Gastrocnemius medialis (tissue), 4 donors: ENCODE measurements at places on chromosomes 13 and 19. TPM values are rescaled to one million over a fixed set of nuclear protein-coding genes. Genes with fewer than 3 reads are reported as not detected.

Gene SCN1B
- 345 TPM for total RNA-seq

DNA sequence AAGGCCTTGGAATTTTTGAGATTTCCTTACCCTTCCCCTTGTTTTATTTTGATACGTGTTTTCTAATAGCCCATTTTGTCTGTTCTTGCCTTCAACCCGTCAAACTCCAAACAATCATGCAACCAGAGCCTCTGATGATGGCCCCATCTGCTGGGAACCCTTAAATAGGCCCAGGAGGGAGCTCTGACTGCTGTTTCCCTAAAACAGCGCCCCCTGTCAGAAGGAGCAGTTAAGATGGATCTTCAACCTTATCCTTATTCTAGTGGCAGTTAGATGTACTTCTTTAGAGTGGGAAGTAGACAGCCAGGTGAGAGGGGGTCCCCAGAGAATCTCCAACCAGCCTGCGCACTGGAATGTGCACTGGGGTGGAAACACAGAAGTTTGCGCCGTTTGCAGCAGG, 1031.0 kb upstream of the PCDH9 start:
- no peak overlapping the region for H3K27ac ChIP-seq
- DNase-seq = no peak
- H3K36me3 ChIP-seq = no peaks in the 10 kb centered on the region
- H3K27me3 ChIP-seq = no peaks in the 10 kb centered on the region
- no peaks in the 10 kb centered on the region for H3K4me1 ChIP-seq
- H3K4me3 ChIP-seq = no peak overlapping the region

- H3K36me3 ChIP-seq = no peaks in the 10 kb centered on the region
- peak overlapping the region; percentile 4 for H3K27ac ChIP-seq
- H3K4me3 ChIP-seq = peak overlapping the region; percentile 19
- H3K27me3 ChIP-seq = no peaks in the 10 kb centered on the region
- peak; percentile 64 for DNase-seq
Measured at GRCh38 chr13:40069173-40070044, 413.9 kb downstream of the COG6 start.

DNA sequence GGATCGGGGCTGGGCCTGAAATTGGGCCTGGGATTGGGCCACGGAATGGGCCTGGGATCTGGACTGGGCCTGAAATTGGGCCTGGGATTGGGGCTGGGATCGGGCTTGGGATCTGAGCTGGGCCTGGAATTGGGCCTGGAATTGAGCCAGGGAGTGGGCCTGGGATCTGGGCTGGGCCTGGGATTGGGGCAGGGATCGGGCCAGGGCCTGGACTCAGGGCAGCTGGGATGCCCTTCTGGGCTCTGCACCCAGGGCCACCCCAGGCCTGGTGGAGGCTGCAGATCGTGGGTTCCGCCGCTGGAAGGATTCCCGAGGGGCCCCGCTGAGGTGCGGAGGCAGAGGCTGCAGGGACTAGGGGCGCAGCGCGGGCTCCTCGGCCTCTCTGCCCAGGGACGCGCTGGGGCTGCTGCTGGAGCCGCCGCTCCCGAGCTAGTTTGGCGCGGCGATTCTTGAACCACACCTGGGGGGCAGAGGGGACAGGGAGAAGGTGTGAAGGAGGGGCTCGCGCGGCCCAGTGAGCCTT, 1.8 kb downstream of the TPRX1 start:
- H3K27ac ChIP-seq = no peak overlapping the region
- DNase-seq = no peak
- H3K36me3 ChIP-seq = no peaks in the 10 kb centered on the region
- no peaks in the 10 kb centered on the region for H3K4me1 ChIP-seq
- no peaks in the 10 kb centered on the region for H3K27me3 ChIP-seq
- H3K4me3 ChIP-seq = no peak overlapping the region

DNA sequence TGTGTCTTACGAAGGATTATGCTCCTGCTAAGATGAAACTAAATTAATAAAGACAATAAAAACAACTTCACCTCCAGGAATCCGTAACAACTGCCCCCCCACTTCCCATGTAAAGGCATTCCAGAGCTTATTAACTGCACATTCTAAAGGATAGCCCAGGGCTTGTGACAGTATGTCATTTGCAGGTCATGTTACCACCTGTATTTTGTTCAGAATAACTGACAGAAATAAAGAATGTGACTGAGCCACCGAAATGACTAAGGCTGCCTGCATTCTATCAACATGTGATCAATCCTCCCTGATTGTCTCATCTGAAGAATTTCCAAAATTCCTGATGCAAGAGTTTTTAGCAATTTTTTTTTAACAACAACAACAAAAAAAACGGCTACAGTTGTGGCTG, 117.2 kb downstream of the MIPEP start:
- H3K27ac ChIP-seq = no peak overlapping the region
- no peak for DNase-seq
- no peaks in the 10 kb centered on the region for H3K27me3 ChIP-seq
- no peaks in the 10 kb centered on the region for H3K36me3 ChIP-seq
- H3K4me1 ChIP-seq = peaks cover 3% of the 10 kb centered on the region
- no peak overlapping the region for H3K4me3 ChIP-seq

GRCh38 chr19:806815-807421, 9.7 kb downstream of the PTBP1 start:
- H3K4me3 ChIP-seq = no peak overlapping the region
- H3K36me3 ChIP-seq = peaks cover 81% of the 10 kb centered on the region

DNA sequence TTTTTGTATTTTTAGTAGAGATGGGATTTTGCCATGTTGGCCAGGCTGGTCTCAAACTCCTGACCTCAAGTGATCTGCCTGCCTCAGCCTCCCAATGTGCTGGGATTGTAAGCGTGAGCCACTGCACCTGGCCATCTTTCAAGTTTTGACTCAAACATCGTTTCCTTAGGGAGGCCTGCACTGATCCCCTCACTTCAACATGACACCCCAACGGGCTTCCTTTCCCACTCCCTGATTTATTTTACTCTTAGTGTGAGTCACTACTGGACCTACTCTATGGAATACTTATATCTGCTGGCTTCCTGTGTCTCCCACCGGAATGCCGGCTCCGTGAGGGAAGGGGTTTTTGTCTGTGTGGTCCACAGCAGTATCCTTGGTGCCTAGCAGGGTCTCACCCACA, 4.5 kb upstream of the ADAMTS10 start:
- no peaks in the 10 kb centered on the region for H3K36me3 ChIP-seq
- no peaks in the 10 kb centered on the region for H3K27me3 ChIP-seq
- DNase-seq = no peak
- no peak overlapping the region for H3K4me3 ChIP-seq

DNA sequence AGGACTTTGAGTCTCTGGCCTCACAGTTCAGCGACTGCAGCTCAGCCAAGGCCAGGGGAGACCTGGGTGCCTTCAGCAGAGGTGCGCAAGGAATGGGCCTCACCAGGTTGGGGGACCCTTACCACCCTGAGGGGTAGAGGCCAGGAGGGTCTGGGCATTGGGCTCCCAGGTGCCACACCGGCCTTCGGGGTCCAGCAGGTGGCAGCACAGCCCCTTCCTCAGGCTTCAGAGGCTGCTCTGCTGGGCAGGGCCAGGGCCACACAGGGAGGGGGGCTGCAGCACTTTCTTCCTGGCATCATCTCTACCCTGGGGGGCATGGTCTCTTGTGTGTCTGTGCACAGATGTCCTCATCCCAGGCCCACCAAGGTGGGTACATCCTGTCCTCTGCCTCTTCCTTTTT, 12.9 kb downstream of the PIN1 start:
- peaks cover 30% of the 10 kb centered on the region for H3K36me3 ChIP-seq
- no peak overlapping the region for H3K27ac ChIP-seq
- H3K27me3 ChIP-seq = no peaks in the 10 kb centered on the region
- H3K4me3 ChIP-seq = no peak overlapping the region

GRCh38 chr13:31670831-31671617, 68.3 kb upstream of the RXFP2 start:
- DNase-seq = no peak
- H3K27ac ChIP-seq = no peak overlapping the region
- no peaks in the 10 kb centered on the region for H3K27me3 ChIP-seq
- no peaks in the 10 kb centered on the region for H3K4me1 ChIP-seq
- H3K36me3 ChIP-seq = no peaks in the 10 kb centered on the region
- no peak overlapping the region for H3K4me3 ChIP-seq

Gene FKBP8
- total RNA-seq = 192 TPM

Gene LIPE
- 6.9 TPM for total RNA-seq

GRCh38 chr19:3274942-3275582, 50.6 kb downstream of the CELF5 start:
- H3K4me1 ChIP-seq = no peaks in the 10 kb centered on the region
- peak overlapping the region; percentile 36 for H3K4me3 ChIP-seq
- DNase-seq = no peak
- no peaks in the 10 kb centered on the region for H3K36me3 ChIP-seq
- H3K27ac ChIP-seq = no peak overlapping the region
- H3K27me3 ChIP-seq = peaks cover 67% of the 10 kb centered on the region

Gene KLC3
- not detected for total RNA-seq
